ENCODE measurements at places on chromosomes 6 and 20.
A peak's percentile ranks its signal among the peaks of the same experiment; 100 is the strongest.

- no peak for DNase-seq
Measured at GRCh38 chr20:31704225-31705119, 18.2 kb downstream of the BCL2L1 start.

GRCh38 chr20:19626896-19627295 is 131.2 kb upstream of the RIN2 start:
- no peak for DNase-seq

DNA sequence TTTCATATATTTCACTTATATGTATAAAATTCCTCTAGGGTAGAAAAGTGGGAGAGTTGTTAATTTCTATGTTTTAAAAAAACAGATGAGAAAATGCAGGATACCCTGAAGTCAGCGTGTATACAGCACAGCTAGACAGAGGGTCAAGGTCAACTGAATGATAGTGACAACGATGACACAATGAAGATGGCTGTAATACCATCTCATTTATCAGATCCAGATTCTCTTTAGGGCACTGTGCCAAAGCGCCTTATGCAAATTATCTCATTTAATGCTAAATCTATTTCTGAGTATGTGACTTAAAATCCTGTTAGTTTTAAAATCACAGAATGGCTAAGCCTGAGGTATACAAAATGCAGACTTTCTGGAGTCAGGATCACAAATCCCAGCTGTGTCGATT is 431.4 kb upstream of the RUNX2 start:
- no peak for DNase-seq

- DNase-seq, result no peak
Measured at GRCh38 chr6:31048099-31048498, 37.8 kb downstream of the MUC22 start.

DNA sequence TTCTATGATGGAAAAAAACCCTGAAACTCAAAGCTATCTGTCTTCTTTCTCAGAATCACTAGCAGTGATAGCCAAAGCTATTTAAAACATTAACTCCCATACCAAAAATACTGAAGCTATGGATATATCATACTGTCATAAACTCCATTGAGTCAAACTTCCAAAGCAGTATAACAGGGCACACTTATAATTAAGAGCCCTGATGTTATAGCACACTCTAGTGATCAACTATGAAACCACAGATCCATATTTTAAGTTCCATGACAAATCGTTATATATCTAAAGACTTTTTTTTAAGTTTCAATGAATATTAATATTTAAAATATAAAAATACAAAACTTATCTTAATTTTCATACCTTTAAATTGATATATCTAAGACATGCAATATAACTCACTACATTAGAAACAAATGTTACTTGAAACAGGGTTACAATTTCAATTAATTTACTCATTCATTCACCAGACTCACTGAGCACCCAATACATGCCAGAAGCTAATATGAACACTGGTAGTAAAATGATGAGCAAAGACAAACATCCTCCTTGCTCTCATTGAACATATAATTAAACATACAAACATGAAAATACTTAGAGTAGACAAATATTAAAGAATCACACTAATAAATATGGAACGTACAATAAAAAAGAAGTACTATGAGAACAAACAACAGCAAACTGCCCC is 69.3 kb downstream of the IBTK start:
- DNase-seq, result no peak

- DNase-seq, result no peak
Measured at GRCh38 chr6:157466342-157466648, 85.3 kb downstream of the ZDHHC14 start.

- no peak for DNase-seq
Measured at GRCh38 chr20:59622496-59622895, 18.2 kb downstream of the PHACTR3 start.

GRCh38 chr6:160766989-160767646 is 65.1 kb downstream of the PLG start:
- peak; percentile 18 for DNase-seq

DNA sequence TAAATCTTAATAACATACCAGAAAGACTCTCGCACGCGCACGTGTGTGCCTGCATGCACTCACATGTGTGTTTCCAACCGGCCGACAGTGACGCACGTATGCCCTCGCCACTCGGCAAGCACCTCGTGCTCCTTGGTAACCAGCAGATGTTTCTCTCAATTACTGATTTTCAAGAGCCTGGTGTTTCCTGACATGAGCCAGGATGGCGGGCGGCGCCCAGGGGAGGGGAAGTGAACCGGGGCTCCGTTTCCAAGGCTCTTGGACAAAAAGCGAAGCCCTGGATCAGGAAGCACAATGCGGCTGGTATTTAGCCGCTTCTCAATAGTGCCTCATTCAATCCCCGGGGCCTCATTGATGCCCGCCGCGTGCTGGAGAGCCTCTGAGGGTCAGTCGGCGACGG is 37.7 kb downstream of the PMEPA1 start:
- DNase-seq, result peak; percentile 92

DNA sequence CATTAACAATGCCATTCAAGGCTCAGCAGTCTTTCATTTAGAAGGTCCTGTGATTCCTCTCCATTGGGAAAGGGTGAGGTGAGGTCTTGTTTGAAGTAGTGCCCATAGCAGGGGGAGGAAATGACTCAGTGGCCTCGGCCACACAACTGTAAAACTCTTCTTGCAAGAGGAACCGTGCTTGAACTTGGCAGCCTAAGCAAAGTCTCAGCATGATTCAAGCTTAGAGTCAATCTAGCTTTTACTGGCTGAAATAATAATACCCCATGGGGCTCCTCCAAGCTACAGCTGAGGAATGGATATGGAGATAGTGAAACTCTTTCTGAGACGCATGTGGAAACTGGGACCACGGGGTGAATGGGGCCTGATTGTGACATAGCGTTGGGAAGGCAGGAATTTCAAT is 428.2 kb downstream of the BMP2 start:
- DNase-seq, result no peak

- DNase-seq, result no peak
Measured at GRCh38 chr6:119449331-119450156, 100.0 kb upstream of the MAN1A1 start.

DNA sequence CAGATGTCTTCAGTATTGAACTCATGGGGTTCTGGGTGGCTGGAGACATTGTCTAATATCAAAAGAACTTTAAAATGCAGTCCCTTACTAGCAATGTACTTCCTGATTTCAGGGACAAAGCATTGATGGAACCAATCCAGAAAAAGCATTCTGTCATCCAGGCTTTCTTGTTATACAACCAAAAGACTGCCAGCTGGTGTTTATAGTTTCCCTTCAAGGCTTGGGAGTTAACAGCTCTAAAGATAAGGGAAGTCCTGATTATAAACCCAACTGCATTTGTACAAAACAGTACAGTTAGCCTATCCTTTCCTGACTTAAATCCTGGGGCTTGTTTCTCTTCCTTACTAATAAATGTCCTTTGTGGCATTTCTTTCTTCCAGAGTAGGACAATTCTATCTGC is 160.0 kb downstream of the COL21A1 start:
- DNase-seq, result no peak

DNA sequence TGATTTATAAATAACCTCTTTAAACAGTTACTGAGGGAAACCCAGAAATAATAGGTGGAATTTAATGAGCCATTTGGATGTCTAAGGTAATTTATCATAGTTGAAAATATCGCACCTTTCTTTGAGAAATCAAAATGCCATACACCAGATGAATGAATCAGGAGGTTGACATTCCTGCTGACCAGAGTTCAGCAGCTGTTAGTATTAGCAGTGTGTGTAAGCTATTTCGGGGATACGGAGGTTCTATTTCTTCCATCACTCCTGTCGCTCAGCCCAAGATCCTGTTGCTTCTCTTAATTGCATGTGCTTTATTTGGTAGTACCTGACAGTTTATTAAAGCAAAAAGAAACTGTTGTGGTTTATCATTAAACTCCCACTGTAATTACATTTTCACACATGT is 67.1 kb downstream of the HDGFL1 start:
- no peak for DNase-seq

GRCh38 chr20:32544893-32545840 is 40.0 kb downstream of the NOL4L start:
- no peak for DNase-seq

- DNase-seq, result no peak
Measured at GRCh38 chr20:63695424-63696305, 787 bp upstream of the TNFRSF6B start.

- DNase-seq, result no peak
Measured at GRCh38 chr6:109610590-109610989, 80.4 kb downstream of the AK9 start.

GRCh38 chr6:111187874-111188273 is 100.6 kb downstream of the SLC16A10 start:
- DNase-seq, result no peak

DNA sequence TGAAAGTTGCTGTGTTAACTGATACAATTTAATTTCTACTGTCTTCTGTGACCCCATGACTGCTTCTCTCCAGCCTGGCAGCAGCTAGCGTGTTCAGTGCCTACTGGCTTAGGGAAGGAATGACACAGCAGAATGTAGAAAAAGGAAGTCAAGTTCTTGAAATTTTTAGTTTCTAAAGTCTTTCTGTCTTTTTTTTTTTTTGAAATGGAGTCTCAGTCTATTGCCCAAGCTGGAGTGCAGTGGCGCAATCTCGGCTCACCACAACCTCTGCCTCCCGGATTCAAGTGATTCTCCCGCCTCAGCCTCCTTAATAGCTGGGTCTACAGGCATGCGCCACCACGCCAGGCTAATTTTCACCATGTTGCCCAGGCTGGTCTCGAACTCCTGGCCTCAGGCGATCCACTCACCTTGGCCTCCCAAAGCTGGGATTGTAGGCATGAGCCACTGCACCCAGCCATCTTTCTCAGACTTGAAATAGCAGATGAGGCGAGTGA is 39.3 kb downstream of the PCNA start:
- no peak for DNase-seq

DNA sequence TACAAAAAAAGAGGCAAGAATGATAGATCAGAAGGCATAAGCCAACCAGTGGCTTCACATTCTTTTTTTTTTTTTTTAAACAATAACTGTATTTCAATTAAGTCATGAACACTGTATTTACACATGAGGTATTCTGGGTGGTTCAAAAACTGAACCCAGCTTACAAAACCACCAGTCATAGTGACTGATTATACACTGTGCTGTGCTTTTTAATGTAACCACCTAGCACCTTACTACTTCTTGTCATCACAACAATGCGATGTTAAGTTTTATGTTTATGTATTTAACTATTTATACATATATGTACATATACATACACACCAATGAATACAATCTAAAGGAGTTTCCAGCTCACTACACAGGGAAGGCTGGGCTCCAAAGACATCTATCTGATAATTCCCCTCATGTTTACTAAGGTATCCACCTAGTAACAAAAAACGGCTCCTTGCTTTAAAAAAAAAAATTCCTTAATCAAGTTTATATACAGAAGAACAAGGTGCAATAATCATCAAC is 87.1 kb upstream of the PLN start:
- no peak for DNase-seq

- DNase-seq, result no peak
Measured at GRCh38 chr6:96162711-96163120, 146.9 kb downstream of the FUT9 start.

DNA sequence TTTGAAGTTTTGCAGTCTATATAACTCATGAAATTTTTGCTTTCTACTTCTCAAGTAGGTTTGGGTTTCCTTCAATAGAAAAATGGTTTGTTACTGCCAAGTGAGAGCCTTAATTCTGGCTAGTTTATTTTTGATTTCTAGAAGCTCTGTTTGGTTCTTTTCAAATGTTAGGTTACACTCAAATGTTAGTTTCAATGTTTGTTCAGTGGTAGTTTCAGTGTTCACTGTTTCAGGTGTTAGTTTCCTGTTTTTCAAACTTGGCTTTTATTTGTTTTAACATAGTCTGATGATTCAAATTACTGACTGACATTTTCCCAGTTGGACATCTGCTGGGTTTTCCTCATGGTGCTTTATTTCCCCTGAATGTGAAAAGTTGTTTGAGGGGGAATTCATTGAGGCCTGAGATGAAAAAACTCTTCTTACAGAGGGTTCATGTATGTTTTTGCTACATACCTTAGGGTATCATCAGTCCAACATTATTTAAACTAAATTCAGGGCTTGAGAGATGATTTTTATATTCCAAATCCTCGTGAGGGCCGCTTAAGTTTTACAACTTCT is 189.0 kb downstream of the JARID2 start:
- DNase-seq, result no peak

- no peak for DNase-seq
Measured at GRCh38 chr20:40431112-40431511, 257.9 kb downstream of the MAFB start.

DNA sequence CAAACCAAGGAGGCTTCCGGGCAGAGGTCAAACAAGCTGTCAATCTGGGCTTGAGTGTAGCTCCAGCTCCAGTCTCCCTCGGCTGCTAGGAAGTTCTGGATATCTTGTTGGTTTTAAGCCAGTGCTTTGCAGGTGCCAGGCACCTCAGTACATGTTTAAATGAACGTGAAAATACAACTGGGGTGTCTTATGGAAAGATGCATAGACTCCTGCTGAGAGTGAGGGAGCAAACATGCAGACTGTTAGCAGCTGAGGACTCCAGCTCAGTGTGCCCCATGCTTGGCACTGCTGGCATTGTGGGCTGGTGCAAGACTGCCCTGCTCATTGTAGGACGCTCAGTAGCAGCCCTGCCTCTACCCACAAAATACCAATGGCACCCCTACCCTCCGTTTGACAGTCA is 28.5 kb downstream of the ERMARD start:
- DNase-seq, result no peak

DNA sequence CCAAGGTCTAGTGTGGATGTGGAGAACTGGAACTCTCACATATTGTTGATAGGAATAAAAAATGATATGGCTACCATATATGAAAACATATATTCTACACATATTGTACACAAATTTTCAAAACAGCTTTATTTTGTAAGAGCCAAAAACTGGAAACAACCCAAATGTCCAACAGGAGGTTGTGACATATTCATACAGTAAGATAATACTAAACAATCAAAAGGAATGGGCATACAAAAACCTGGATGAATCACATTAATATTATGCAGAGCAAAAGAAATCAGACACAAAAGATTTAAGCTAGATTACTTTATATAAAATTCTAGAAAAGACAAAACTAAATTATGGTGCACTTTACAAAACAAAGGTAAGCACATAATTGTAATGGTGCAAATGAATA is 223.9 kb downstream of the SIM1 start:
- DNase-seq, result no peak

DNA sequence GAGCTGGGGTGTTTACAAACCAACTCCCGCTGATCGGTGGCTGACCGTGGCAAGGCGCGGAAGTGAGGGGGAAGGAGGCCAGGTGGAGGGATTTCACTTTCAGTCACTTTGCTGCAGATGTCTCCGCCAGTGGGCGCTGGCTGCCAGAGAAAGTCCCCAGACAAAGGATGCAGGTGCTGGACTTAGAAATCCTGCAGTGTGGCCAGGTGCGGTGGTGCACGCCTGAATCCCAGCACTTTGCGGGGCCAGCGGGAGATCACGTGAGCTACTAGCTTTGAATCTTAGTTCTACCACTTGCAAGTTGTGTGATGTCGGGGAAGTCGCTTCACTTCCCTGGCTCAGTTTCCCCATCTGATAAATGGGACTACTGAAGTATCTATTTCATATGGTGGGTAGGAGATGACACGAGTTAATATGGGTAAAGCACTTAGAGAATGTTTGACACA is 180.4 kb downstream of the ZNF217 start:
- peak; percentile 37 for DNase-seq

Measured in DMS79 treated with DMSO at 0.1 percent for 48 hours (cell line).